Placental pericyte (primary cell): ENCODE measurements at places on chromosomes 4 and X. TPM values are rescaled to one million over a fixed set of nuclear protein-coding genes. Genes with fewer than 3 reads are reported as not detected.

The ZMAT1 gene
- total RNA-seq: 0.22 and 0.72 TPM in 2 replicates

The NSG1 gene
- total RNA-seq: 0.29 and 1.3 TPM in 2 replicates

The GC gene
- not detected in 2 replicates for total RNA-seq

The HOPX gene
- total RNA-seq: 1.7 TPM in 1 of 2 replicates, not detected in the other

The RAB33A gene
- 0.72 and 3.3 TPM in 2 replicates for total RNA-seq
